ENCODE measurements at places on chromosomes 4 and X.

GRCh38 chr4:182415116-182415515 lies 171.9 kb downstream of the TENM3 start:
- DNase-seq = no peak

DNA sequence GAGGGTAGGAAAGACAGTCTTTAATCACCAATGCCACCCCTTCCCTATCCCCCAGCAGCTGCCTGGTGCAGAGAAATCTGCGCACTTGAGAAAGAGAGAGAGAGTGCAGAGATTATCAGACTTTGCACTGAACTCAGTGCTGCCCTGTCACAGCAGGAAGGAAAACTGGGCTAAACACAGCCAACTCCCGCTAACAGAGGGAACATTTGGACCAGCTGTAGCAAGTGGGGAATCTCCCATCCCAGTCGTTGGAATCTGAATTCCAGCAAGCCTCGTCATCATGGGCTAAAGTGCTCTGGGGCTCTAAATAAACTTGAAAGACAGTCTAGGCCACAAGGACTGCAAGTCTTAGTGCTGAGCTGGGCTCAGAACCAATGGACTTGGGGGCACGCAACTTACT lies 168.7 kb downstream of the DLG3 start:
- no peak for DNase-seq

DNA sequence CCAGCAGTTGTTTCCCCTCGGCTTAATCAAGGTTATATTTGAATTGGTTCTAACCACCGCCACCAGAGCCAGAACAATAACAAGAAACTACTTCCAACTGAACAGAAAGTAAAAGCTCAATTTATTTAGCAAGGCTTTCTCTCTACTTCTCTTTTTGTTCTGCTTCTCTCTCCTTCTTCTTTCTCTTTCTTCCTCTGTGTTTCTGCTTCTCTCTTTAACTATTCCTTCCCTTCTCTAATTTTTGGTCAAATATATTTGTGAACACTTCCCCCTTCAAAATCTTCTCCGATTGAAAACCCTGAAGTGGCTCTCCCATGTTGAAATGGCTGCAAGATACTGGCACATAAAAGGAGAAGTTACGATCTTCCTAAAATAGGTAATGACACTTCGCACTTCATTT lies 1195.9 kb upstream of the PRKX start:
- no peak for DNase-seq

DNA sequence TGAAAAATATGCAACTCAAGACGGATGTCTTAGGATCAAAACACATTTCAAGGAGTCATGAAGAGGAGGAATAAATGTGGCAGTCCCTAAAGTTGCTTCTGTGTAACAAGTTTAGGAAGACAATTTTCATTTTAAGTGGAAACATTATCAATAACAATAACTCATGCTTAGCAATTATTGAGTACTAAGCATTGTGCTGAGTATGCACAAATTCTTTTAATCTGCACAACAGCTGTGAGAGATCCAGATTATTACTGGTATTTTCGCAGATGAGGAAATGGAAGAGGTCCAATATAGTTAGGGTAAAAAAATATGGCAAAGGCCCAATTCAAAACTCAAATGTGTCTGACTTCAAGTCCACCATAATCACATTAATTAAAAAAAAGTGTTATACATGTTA lies 2.9 kb upstream of the TEX13B start:
- no peak for DNase-seq

DNA sequence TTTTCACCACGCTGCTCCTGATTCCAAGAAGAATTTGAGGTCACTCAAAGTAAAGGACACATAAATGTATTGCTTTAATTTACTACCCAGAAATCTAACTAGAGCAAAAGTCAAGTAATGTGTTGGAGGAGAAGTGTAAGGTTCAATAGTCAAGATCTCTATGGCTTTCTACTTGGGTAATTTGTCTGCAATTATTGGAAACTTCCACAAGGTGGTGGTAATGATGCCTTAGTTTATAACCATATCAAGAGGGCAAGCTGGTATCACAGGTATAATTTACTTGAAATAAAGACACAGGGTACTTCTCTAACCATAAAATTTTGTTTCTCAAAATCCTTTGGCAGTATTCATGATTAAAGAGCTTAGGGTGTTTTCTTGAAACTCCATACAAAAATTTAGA lies 10.2 kb upstream of the GRIA3 start:
- no peak for DNase-seq
